ENCODE measurements at places on chromosomes 3 and 15.

DNA sequence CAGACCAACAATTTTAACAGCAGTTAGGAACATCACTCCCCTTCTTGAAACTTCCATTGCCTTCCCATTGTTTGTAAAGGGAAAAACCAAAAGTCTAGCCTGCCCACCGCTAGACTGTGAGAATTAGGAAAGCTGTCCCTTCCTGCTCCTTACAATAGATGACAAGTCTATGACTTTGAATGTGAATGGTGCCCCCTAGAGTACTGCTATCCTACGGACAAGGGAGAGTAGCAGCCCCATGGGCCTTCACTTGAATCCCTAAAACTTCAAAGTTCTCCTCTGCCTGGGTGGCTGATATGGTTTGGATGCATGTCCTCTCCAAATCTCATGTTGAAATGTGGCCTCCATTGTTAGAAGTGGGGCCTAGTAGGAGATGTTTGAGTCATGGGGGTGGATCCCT, 41.0 kb upstream of the FSIP1 start:
- DNase-seq, result no peak

DNA sequence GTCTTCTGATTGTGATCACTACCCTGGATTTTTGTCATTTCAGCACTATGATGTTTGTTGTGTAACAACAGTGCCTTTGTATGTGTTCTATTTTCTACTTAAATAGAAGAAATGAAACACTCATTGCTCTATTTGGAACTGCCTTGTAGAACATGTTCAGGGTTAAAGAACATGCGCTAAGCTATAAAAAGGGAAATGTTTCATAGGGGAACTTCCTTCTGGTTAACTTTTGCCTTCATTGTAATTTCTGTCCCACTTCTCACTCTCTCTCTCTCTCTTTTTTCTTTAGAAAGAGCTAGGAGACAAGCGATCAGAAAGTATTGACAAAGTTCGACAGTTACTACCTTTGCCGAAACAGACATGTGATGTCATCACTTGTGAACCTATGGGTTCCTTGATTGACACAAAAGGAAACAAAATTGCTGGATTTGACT, at the start of gene P2RY12:
P2RY12 (minus strand) TSS at position 13 of the 434 bp plus-strand sequence. CDS start 45,908 bp downstream, outside the sequence.
- DNase-seq, result no peak

GRCh38 chr15:77012868-77013267, 17.9 kb downstream of the PSTPIP1 start:
- DNase-seq, result no peak

DNA sequence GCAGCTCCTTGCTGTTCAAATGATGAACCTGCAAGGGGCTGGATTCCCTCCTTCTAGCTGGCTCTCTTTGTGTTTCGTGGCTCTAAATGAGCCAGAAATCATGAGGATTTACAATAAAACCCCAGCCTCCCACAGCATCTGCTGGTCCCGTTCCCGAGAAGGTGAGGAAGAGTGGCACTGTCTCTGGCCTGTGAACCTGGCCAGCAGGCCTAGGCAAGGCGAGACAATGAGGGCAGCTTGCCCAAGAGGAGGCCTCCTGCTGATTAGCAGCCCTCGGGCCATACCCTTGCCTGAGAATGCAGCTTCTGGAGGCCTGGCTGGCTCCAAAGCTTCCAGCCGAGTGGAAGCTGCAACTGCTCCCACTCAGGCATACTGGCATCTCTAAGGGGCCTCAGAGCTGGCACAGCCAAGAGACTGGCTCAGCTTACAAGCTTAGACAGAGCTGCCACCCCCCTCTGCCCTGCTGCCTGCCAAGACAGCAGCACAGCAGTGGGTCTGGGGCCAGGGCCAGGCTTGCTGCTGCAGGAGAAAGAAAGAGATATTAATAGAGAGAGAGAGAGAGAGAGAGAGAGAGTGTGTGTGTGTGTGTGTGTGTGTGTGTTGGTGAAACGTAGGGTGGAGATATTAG, 76.5 kb downstream of the HMG20A start:
- no peak for DNase-seq

DNA sequence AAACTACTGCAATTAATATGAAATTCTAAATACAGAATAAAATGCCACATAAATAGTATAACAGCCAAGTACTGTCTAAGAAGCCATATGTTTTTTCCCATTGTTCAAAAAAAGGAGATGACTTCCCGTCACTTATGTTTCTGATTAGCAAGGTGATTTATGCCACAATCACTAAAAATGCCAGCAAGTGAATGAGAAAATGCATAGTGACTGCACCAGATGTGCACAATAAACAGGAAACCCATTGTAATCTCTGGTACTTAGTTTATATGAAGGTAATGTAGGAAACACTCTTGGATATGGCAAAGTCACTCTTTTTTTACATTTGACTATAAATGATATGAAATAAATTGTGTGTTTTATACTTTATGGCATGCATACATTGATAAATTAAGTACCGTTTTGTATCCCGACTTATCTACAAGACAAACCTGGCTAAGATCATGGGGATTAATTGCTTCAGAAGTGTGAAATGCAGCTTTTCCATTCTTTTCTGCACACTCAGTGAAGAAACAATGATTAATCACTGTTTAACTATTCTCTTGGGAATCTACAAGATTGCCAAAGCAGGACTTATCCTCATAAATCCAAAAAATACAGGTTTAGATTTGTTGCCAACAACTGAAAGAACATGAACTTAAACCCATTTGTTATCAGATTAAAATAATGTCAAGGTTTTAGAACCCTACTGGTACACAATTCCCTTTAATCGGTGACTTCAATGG, 164.5 kb downstream of the TBC1D5 start:
- DNase-seq, result no peak

DNA sequence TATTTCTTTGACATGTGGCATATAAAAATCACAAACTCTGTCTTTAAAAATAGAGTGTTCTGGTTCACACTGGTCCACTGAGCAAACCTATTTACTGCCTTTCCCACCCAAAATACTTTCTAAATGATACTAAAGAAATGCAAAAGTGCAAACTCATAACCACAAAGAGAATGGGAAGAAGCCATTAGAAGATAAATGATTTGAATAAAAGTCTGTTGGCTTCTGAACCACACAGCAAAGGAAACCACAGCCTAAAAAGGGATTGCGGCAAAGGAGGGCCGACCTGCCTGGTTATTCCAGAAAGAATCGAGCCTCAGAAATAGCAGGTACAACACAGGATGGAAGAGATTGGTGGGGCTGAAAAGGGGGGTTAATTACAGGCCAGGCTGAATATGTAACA, 599.5 kb downstream of the FHIT start:
- no peak for DNase-seq

- no peak for DNase-seq
These were observed 15.7 kb upstream of the GXYLT2 start for GRCh38 chr3:72872183-72872582.

DNA sequence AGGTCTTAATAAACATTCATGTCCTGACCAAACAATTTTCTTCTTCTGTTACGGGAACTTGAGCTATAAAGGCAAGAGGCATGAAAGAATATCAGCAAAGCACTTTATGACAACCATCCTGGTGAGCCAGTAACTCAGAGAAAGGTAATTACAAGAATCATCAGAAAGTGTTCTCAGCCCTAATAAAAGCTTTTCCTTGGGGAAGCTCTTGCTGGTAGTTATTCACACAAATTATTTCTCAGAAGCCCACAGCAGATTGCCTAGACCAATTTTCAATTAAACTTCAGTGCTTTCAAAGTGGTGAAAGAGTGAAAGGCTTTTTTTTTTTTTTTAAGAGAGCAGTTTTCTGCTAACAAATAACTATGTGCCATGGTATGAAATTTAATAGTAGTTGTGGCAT, 60.9 kb upstream of the PEX5L start:
- DNase-seq, result no peak

DNA sequence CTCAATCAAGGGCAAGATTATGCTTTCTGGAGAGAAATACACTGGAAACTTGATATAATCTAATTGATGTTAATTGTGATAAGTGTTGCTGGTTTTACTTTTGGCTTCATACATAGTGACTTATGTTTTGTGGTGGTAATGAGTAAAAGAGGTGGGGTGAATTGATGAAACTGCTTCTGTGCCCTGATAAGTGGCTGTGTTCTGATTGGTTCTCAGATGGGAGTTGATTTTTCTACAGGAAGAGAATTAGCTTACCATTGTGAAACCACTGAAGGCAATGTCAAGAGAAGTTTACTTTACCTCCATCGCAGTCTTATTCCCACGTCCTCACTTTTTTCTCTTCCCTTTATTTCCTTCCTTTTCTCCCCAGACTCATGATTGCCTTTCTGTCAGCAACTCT, 23.8 kb downstream of the TMEM45A start:
- no peak for DNase-seq

GRCh38 chr15:39434163-39434562, 146.7 kb upstream of the THBS1 start:
- no peak for DNase-seq

DNA sequence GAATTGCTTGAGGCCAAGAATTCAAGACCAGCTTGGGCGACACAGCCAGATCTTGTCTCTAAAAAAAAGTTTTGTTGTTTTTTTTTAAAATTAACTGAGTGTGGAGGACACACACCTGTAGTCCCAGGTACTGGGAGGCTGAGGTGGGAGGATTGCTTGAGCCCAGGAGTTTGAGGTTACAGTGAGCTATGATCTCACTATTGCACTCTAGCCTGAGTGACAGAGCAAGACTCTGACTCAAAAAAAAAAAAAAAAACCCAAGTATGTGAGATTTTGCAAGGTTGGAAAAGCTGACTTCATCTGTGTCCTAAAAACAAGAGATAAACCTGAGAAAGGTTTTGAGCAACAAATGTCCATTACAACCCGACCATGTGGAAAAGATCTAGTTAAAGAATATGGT, 5.4 kb upstream of the TOPBP1 start:
- no peak for DNase-seq

DNA sequence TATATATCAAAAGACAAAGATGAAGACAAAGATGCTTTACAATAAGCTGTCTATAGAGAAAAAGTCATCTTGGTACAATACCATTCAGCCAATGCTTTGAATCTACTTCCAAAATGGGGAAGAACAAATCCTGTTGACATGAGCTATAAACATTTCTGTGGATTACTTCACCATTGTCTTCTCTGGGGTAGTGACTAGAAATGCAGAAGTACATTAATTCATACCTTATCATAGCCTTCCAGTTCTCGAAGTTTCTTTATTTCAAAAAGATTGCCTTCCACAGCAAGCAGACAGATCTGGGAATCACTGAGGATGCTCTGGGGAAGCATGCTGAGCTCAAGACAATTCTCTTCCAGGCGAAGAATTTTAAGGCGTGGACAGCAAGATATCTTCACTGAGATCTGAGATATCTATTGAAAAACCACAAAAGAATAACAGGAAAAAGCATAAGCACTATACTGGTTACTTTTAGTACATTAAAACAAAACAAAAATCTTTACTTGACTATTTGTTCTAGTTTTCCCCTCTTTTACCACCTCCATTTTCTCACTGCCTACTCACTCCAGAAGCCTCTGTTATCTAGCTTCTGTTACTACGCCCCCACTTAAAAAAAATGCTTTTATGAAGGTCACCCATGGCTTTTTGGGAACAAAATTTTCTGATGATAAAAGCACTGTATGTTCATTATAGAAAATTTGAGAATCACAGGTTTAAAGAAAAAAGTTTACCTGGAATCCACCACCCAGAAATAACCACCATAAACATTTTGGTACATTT, 3.6 kb downstream of the LRRC57 start:
- DNase-seq, result no peak

GRCh38 chr15:75921732-75922703, 18.3 kb downstream of the FBXO22 start:
- DNase-seq, result no peak

DNA sequence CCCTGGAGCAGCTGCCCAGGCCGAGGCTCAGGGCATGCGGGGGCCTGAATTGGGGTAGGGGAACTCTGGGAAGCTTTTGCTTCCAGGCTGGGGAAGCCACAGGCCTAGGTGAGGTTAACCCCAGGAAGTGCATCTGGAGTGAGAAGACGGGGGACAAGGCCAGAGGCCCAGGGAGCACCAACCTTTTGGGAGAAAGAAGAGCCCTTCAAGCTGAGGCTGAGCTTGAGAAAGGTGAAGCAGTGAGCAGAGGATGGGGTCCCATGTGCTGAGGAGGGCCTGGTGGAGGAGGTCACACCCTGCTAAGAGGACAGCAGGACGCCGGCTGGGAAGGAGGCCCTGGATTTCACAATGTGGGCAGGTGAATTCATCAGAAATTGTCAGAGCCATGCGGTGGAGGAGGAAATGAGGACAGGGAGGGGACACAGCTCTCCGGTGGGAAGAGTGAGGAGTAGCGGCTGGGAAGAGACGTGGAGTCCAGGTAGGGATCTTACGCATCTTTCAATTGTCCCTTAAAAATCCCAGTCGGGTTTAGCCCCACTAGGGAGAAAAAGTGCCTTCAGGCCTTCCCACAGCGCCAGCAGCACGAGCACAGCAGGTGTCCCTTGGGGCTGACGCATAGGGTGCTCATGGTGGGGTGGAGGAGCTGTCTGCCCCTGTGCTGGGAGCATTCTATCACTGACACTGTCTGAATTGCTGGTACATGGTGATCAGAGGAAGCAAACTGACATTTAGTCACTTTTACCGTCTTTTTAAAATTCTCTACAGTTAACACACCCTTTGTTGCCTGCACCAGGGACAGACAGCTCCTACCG, 50.9 kb downstream of the HCN4 start:
- DNase-seq, result no peak

GRCh38 chr3:78041486-78041885, 1001.6 kb downstream of the ROBO2 start:
- no peak for DNase-seq

- DNase-seq, result no peak
These were observed 44.4 kb downstream of the FLNB start for GRCh38 chr3:58052373-58053273.

- DNase-seq, result no peak
These were observed 3.9 kb downstream of the XIRP1 start for GRCh38 chr3:39188271-39189149.

GRCh38 chr3:183662099-183662498, 26.7 kb downstream of the KLHL24 start:
- no peak for DNase-seq

DNA sequence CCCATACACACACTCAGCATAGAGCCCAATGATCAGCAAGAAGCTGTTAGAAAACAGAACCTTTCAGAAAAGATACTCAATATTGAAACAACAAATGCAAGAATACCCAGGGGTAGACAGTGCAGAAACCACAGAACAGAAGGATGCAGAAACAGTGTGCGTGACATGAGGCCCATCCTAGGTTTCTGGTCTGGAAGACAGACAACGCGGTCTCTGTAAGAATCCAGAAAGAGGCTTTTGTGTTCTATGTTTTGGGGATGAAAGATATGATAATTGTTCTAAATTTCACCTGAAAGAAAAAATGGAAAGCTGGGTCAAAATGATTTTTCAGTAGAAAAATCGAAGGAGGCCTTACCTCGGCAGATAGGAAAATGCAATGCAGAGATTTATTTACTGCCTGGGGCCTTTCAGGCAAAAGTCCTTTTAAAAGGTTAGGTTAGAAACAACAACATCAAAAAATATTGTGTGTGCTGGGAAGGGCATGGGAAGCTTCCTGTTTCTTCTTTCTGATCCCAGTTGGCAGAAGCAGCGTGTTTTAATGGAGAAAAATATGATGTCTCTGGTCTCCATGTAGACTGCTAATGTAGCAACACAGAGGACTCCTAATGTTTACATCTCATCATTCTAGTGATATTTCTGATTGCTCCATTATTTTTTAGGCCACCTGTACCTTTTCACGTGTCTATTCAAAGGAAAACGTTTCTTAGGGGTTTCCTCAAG, 17.0 kb downstream of the SYNM start:
- DNase-seq, result no peak

Measured in activated T-helper 1 cell treated with anti-CD3 and anti-CD28 coated beads, Interleukin-2, amount 50 U/mL, for 16 hours (primary cell).